Stimulated activated CD4-positive, alpha-beta T cell treated with anti-CD3 and anti-CD28 coated beads, Interleukin-1b, Interleukin-23, amount 100 ng/mL, for 1 hour (primary cell): ENCODE measurements at places on chromosomes 12 and 14.
A peak's percentile ranks its signal among the peaks of the same experiment; 100 is the strongest.

GRCh38 chr12:120797677-120798642 is 72.3 kb downstream of the ACADS start:
- no peak for DNase-seq

DNA sequence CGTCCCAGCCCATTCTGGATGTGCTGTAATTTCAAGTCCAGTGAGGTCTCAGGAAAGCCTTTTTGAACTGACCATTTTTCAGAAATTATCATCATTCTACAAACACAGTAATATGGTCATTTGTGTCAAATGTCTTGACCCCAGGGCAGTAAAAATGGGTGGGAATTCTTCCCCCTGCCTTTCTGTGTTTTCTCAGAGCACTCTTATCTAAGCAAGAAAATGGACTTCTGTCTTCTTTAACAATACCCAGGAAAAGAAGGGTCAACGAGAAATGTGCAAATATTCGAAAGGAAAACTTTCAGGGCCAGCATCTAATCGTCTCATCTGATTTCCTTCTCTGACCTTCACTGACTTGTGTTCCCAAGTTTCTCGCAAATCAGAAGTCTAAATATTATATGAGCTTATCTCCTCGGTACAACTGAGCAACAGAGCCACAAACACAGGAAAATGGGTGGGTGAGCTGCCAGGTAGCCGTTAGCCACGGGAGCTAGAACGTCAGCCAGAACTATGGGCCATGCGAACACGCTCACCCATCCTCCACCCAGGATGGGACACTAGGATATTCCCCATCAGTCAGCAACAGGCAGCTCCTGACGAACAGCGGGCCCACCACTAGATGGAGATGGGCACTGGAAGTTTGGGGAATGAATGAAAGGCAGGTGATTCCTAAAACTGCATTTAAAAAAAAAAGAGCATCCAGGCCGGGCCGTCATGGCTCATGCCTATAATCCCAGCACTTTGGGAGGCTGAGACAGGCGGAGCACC is 57.1 kb downstream of the VWF start:
- DNase-seq = no peak

DNA sequence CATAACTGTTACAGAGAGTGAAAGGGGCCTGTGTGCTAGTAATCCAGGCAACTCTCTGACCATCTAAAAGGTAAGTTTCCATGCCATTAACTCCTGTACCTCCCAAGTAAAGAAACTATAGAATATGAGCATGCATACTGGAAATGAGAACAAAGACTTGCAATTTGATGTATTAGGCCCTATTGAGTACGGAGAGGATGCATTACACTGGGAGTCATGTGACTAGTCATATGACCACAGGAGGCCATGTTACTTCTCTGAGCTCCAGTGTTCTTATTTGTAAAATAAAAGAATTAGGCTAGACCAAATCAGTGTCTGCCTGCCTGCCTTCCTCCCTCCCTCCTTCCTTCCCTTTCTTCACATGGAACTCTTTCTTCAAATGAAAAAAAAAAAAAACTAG is 440.1 kb upstream of the CCDC196 start:
- DNase-seq = no peak

DNA sequence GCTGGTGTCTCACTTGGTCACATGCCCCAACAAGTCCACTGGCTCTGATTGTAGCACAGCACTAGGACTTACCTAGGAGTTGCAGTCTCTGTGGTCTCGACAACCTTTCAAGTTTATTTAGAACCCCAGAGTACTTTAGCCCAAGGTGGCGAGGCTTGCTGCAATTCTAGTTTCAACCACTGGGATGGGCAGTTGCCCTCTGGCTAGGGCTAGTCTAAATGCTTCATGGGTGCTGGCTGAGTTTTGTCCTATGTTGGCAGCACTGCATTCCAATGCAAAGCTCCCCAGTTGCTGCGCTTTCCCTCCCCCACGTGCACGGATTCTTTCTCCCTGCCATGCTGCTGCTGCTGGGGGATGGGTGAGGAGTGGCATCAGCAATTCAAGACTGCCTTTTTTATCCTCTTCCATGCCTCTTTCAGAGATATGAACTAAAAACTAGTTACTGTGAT is 207.9 kb downstream of the SYNE2 start:
- DNase-seq = no peak

DNA sequence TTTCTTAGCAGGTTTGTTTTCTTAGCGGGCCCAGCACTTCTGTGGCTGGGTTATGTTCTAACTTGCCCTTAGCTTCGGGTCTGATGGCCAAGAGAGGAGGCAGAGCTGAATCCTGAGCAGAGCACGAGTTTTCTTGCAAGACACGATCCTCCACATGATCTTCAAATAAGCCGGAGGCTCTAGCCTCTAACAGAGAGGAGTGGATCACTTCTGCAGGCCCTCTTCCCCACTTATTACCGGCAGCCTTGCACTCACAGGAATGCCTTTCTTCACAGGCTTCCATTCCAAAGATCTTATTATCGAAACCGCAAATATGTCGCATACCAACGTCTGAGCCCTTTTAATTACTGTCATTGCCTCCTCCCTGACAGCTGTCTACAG is 79.5 kb downstream of the SINHCAF start:
- DNase-seq = no peak

DNA sequence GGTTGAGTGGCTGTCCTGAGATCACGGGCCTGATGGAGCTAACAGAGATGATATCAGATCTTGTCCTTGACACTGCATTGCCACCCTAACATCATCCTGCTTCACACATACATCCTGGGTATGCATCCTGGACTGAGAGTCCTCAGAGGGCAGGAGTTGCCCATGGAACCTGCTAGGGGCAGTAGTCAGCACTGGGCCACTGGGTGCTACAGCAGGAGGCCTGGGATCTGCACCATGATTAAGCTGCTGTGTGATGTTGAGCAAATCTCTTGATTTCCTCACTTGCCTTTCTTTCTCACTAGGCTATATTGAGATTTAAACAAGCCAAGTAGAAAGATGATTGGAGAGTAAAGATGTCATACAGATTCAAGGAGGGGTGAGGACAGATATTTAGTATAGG is 22.1 kb upstream of the EIF4B start:
- DNase-seq = no peak

DNA sequence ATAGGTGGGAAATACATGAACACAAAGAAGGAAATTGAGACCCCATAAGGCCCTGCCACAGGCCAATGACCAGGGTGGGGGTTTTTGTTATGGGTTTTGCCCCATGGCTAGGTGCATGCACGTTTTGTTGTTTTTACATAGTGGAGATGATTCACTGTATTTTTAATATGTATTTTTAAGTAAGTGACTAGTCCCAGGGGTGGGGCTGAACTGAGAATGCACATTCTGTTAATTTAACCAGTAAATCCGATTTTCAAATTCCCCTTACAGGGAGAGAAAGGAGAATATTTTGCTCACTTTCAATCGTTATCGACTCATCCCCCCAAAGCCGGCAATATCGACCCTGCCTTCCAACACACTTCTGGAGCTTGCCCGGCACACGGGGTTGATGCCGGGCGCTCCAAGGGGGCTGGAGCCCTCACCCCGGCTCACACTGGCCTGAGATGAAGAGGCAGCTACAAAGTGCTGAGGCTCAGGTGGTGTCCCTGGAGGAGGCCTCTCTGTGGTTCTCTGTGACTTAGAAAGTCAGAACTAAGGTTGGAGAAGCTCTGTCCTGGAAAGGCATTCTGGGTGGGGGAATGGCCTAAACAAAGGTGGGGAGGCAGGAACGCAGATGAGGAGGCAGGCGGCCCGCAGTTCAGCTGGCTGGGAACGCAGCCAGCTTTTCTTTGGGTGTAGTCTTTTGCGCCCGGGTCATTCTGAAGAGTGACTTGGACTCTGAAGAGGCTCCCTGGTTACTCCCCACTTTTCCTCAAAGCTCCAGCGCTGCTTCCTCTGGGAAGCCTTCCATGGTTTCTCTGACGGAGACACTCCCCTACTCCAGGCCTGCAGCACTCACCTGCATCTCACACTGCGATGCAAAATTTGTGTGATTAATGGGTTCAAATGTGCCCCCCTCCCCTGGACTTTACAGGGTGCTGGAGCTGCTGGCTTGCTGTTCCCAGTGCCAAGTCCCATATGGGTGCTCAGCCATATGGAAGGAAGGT is 50.7 kb upstream of the DLK1 start:
- no peak for DNase-seq

GRCh38 chr12:13957576-13957975 is 23.8 kb downstream of the GRIN2B start:
- DNase-seq = no peak

- DNase-seq = peak; percentile 60
These were observed at the start of gene ARHGDIB for GRCh38 chr12:14961466-14962152. ARHGDIB (minus strand) TSS chr12:14961601; CDS start chr12:14950712, 10,889 bp downstream.

- DNase-seq = no peak
These were observed 6.2 kb upstream of the ZDHHC17 start for GRCh38 chr12:76757694-76758093.

- no peak for DNase-seq
These were observed 50.0 kb downstream of the VWF start for GRCh38 chr12:6074427-6074826.
